Hematopoietic multipotent progenitor cell (in vitro differentiated cells): ENCODE measurements at places on chromosomes 12 and 14.

DNA sequence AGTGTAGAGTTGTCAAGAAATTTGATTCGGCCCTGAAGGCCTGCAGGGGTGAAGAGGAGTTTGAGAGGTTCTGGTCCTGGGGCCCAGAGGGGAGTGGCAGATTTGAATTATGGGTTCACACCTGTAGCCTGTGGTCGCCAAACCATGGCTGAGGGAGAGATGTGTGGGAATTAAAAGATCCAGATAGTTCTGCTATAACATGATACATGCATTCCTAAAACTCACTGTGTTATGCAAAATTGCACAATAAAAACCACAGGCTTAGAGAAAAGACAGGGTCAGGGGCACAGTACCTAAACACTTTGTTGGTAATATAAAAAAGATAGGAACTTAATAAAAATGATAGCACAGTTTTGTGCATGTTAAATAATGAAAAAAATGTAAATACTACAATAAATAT, 106.2 kb downstream of the TMEM30B start:
- no peak for DNase-seq

DNA sequence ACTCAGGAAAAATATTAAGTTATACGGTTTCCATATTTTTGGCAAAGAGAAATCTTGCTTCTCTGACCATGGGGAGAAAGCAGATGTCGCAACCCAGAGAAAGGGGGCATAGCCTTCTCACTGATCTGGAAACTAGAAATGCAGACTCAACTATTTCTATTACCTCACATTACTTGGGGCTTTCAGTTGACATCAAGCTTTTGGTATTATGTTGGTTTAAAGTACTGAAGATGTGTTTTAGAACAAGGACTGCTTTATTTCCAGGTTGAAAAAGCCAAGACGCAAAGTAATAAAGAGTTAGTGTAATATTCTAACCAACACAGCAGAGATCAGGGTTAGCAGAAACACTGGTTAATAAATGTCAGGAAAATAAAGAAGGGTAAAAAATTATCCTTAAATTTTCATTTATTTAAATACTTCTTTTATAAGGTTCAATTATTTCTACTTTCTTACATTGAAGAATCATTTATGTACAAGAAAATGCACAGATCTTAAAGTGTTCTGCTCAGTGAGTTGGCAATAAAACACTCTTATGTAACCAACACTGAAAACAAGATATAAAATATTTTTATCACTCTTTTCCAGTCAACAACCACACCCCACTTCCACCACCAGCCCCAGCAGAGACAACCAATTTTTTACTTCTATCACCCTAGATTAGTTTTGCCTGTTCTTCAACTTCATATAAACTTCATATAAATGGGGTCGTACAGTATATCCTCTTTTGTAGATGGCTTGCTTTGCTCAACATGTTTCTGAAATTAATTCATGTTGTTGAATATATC, 26.0 kb downstream of the DCP1B start:
- no peak for DNase-seq

- DNase-seq, result no peak
Observed at GRCh38 chr14:102986810-102987579, 64.5 kb downstream of the AMN start.

GRCh38 chr12:52494100-52494499, 1.0 kb upstream of the KRT6A start:
- no peak for DNase-seq

- DNase-seq, result peak; percentile 40
Observed at GRCh38 chr12:104863296-104863948, 94.7 kb downstream of the SLC41A2 start.

DNA sequence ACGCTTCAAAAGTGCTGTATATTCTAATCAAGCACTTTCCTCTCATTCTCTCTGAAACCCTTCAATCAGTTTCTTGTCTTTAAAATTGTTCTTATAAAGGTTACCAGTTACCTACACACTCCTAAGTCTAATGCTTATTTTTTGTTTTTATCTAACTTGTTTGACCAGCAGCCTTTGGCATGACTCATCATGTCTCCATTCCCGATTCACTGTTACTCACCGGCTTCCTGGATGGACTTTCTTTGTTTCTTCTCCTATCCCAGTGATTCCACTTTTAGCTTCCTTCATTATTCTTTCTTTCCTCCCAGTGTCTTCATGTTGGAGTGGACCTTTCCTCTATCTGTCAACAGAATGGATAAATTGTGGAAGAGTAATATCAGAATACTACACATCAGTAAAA, 368.6 kb upstream of the CCDC196 start:
- DNase-seq, result no peak

- peak; percentile 97 for DNase-seq
Observed at GRCh38 chr12:21657326-21658077, at the start of gene LDHB. LDHB (minus strand) TSS chr12:21657842; CDS start chr12:21654671, 3,171 bp downstream.

- no peak for DNase-seq
Observed at GRCh38 chr12:6818222-6818621, 3.4 kb upstream of the GPR162 start.

GRCh38 chr12:123757561-123757960, 4.5 kb upstream of the DNAH10 start:
- DNase-seq, result no peak

- peak; percentile 28 for DNase-seq
Observed at GRCh38 chr14:42541535-42542001, 934.9 kb downstream of the LRFN5 start.

- no peak for DNase-seq
Observed at GRCh38 chr14:104531421-104532190, 48.0 kb upstream of the C14orf180 start.

GRCh38 chr14:98964171-98964570, 307.8 kb downstream of the BCL11B start:
- no peak for DNase-seq

GRCh38 chr12:109571773-109572505, 1.4 kb downstream of the MMAB start:
- DNase-seq, result no peak

DNA sequence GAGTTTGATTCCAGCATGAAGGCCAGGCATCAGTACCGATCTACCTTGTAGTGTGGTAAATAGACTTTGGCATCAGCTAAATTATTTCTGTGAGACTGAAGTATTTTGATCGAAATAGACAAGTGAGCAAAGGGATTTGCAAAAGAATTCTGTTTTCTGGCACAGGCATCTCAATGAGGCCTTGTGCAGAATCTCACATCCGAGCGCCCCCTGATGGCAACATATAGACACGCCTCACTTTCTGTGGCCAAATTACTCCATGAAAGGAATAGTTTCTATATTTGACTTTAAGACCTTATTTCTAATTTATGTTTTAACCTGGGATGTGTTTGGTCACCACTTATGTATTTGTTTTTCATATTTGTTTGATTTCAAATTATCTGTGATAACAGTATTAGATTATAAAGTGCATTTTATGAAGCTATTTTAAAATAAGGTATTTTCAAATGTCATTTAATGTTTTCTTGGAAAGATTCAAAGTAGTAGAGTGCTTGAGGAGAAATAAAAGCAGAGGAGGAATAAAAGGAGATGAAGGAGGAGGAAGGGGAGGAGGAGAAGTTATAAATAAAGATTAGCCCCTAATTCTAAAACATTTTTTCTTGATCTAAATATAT, 731.9 kb downstream of the NRXN3 start:
- peak; percentile 1 for DNase-seq

DNA sequence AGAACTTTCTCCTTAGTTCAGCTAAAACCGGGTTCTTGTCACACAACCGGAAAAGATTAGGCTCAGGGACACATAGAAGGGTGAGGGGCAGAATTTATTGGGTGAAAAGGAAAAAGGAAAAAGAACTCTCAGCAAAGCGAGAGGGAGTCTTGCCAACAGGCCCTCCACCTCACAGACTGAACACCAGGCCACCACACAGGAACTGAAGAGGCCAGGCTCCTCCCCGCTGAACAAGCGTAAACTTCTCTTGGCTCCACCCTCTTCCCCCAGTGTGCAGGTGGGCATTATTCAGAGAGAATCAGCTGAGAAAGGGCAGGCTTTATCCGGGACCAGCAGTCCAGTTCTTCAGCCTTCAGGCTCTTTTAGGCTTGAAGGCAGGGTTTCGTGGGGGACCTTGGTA, 125.6 kb upstream of the FGD4 start:
- peak; percentile 81 for DNase-seq

GRCh38 chr14:36996133-36996856, 176.1 kb downstream of the SLC25A21 start:
- DNase-seq, result no peak

- no peak for DNase-seq
Observed at GRCh38 chr12:43078976-43079375, 473.0 kb downstream of the ADAMTS20 start.

GRCh38 chr12:68798882-68799234, 9.1 kb upstream of the MDM2 start:
- DNase-seq, result no peak

DNA sequence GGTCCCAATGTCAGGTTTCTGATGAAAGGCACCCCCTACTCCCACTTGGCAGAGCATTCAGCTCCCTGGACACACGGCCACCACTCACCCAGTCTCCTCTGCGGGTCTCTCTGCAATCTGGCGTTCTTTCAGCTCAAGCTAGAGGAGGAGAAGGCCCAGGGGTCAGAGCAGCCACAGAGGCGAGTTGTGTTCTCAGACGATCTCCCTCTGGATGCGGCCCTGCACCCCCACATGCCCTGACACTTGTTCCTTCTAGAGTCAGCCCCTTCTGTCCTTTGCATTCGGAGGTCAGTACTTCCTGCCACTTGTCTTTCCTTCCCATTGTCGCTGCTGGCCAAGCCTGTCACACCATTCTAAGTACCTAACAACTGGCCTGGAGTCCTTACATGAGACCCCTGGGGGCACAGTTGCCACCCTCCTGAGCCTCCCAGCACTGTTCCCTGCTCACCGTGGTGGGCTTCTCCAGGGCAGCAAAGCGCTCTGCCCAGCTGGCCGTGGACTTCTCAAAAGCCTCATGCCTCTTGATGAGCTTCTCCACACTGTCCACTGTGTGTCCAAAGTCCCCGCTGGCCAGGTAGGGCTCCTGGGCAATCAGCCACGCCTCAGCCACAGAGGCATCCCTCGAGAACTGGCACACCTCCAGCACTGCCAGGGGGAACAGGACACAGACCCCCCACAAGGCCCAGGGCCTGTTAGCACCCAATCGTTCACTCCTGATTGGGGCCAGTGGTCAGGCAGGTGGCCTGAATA, 63.2 kb downstream of the PLEKHG3 start:
- no peak for DNase-seq

DNA sequence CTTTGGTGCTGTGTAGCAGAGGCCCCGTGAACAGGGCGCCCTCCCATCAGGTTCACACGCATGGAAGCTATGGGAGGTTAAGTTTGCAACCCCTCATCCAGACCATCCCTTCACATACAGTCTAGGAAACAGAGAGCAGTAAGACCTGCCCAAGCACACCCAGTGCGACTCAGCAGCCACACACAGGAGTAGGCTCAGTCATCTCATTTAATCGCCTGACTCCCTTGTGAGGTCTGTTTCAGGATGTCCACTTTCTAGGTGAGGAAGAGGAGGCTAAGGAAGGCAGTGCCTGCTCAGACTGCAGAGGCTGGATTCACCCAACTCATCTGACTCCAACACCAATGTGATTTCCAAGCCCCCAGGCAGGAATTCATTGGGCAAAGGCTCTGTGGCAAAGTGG, 11.9 kb downstream of the BDKRB1 start:
- no peak for DNase-seq

GRCh38 chr12:129662234-129662633, 241.6 kb downstream of the TMEM132D start:
- no peak for DNase-seq

GRCh38 chr12:125145196-125145595, 80.0 kb downstream of the AACS start:
- DNase-seq, result no peak

GRCh38 chr12:32906399-32907165, 10.0 kb upstream of the PKP2 start:
- no peak for DNase-seq

- DNase-seq, result no peak
Observed at GRCh38 chr12:86727160-86727559, 471.0 kb upstream of the MGAT4C start.

DNA sequence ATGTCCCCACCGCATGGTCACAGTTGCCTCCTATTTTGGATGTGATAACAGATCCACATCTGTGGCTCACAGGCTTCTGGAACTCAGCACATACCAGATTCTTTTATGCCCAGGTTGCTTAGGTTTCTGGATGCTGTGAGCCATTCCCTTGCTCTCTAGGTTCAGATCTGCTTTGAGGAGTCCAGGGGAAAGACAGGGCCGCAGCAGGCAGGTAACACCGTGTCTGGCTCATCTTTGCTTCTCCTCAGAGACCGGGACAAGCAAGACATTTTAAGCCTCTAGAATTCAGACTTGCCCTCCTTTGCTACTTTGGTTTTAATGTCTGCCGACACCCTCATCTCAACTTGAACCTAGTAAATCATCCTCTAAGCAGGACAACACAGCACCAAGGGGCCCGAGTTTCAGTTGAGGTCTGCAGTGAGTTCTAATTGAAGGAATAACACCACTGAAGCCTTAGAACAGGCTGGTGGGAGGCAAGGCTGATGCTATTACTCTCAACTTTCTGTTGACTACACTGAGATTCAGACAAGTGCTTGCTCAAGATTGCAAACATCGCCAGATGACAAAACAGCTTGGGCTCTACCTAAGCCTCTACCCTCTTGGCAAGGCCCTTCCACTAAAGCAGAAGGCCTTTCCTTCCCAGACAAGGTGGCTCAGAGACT, 55.3 kb downstream of the MDM2 start:
- DNase-seq, result no peak

DNA sequence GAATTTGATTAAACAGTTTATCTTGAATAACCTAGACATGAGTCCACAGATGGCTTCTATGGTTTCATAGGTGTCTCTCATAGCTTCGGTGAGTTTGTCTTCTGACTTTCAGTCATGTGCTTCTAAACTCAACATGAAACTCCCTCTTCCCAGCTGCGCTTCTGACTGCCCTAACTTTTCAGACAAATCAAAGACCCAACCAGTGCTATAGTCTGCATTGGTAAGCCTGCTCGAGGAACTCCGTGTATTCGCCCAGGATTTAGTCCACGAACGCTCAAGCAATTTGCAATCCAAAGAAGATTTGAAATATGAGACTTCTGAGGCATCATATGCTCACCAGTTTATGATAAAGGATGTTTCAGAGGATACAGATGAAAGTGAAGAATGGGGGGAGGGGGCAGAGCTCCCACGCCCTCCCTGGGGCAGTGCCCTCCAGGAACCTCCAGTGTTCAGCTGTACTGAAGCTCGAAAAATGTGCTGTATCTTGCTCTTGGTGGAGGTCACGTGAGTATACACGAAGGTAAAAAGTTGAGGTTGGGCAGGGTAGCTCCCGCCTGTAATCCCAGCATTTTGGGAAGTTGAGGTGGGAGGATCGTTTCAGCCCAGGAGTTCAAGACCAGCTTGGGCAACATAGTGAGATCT, 5.2 kb upstream of the RILPL2 start:
- no peak for DNase-seq

GRCh38 chr14:104977681-104978653, at the start of gene AHNAK2:
AHNAK2 (minus strand) TSS chr14:104978374; CDS start chr14:104978237, 137 bp downstream.
- DNase-seq, result no peak

DNA sequence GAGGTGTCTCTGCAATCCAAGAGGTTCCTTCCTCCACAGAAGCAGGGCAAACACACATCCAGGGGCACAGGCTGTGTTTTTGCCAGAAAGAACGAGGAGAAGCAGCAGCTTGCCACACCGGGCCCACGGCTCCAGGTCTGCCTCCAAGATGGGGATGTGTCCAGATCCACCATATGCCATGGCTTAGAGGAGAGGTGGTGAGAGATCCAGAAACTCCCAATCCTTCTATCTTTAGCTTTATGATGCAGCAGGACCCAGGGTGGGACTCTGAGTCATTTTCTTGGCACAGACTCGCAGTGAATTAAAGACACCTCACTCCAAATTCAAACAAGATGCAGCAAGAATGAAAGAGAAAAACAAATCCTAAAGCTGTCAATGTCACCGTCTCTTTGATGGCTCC, 481.4 kb upstream of the TMEM132C start:
- no peak for DNase-seq

- DNase-seq, result no peak
Observed at GRCh38 chr12:19409376-19409775, 29.9 kb upstream of the AEBP2 start.

GRCh38 chr12:13033476-13033875, 10.7 kb upstream of the FAM234B start:
- no peak for DNase-seq
